ENCODE measurements at places on chromosomes 6 and 20.

DNA sequence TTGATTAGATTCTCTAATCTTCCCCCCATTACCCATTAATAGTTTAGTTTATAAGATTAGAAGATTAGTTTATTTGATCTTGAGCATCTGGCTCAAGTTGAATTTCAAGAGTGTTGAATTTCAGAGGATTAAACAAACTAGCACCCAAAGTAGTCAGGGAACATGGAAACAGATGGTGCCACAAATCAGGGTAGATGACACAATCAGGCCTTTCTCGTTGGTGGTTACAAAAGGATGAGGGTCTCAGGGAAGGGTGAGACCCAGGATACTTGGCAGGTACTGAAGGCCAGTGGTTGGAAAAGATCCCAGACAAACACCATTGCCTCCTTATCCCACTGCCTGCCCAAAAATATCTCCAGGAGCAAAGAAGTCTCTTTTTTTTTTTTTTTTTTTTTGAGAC is 29.5 kb upstream of the ADGRF1 start:
- no peak for DNase-seq

DNA sequence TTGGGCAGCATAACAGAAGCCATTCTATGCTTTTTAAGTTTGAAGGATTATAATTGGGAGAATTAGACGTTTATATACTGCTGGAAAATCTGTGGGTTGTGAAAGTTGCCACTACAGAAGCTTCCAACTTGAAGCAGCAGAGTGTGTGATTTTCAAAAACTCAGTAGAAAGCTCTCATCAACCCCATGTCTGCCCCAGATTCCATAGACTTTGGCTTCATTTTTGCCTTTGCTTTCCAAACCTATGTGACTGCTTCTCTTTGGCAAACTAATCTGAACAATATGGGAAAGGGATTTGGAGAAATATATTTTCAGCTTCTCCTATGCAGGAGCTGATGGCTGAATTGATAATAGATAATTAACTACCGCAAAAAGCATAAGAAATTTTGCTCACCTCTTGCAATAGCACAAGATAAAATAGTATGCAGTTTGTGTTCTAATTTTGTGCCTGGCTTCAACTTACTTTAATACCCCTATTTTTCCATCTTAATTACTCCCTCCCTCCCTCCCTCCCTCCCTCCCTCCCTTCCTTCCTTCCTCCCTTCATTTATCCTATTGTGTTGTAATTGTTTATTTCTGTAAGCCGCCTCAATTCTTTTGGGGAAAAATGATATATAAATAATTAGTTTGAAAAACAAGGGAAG is 214.1 kb upstream of the HS3ST5 start:
- DNase-seq = no peak

GRCh38 chr6:41318261-41318653 is 17.2 kb upstream of the NCR2 start:
- no peak for DNase-seq

GRCh38 chr6:116217069-116217468 is 36.8 kb downstream of the TSPYL4 start:
- peak; percentile 12 for DNase-seq

DNA sequence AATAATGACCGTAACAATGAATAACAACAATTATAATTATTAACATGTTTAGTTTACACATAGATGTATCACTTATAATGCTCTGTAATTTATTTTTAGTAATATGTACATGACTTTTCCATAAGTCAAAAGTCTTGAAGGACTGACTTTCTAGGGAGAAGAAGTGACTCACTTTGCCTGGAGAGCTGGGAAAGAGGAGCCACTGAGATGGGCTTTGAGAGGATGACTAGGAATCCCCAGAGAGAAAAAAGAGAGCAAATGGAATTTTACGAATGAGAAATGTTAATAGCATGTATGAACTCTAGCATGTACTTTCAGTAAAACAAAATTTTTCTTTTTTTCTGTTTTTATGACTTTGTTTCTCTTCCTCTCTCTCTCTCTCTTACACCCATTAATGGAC is 67.8 kb upstream of the RALY start:
- DNase-seq = no peak

Data from A172 (cell line).